Activated T-helper 1 cell treated with anti-CD3 and anti-CD28 coated beads, Interleukin-2, amount 50 U/mL, for 16 hours (primary cell): ENCODE measurements at places on chromosomes 4 and X.

DNA sequence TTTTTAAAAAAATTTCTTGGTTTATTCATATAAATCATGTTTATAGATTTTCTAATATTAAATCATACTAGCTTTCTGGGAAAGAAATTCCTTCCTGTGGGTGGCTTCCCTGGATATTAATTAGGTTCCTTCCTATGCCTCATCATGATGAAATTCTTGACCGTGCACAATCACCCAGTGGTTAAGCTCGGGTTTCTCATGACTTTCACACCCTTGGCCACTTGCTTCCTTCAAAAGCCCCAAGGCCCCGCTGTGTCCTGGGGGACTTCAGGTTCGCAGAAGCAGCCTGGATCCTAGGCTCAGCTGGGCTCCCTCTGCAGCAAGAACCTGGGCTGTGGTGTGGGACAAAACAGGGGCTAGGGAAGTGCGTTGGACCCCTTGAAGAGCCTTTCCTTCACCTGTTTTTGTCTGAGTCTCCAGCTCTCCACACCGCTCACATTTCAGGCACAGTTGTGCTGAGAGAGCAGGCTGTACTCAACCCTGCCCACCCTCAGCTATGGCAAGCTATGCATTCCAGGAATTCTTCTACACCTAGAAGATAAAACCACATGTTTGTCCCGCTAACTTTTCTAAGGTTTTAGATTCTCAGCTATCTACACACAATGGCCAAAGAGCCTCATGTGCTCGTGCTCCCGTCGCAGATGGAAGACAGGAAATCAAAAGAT is 48.9 kb upstream of the TMSB15B start:
- DNase-seq = no peak

GRCh38 chrX:150456466-150456865 is 93.3 kb downstream of the MAMLD1 start:
- no peak for DNase-seq

GRCh38 chrX:144946666-144947065 is 300.6 kb upstream of the SPANXN1 start:
- DNase-seq = no peak

GRCh38 chr4:153988492-153989363 is 199.8 kb upstream of the SFRP2 start:
- DNase-seq = no peak

DNA sequence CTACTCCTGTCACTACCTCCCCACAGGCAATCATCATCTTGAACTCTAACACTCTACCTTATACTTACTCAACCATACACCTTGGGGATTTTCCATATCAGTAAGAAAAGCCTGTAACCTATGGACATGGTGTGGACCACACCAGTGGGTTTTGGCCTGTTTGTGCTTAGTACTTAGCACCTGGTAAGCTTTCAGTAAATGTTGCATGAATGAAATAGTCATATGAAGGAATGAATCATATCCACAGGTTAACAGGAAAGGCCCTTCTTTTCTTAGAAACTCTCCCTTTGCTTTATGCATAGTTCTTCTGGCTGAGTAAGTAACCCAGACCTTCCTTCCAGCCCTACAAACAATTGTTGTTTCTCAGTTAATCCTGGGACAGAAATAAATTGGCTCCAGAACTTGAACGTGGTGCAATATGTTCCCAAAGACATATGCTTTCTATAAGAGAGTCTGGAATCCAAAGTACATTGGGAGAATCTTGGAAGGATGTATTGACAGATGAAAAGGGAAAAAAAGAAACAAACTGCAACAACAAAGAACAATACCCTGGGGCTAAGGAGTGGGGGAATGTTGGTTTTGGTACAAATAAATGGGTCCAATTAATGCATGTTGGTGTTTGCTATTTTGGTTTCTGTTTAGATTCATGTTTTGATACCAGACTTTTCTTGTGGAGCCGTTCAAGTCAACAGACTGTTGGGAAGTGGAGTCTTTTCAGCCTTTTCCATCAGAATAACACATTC is 27.8 kb downstream of the RASL11B start:
- DNase-seq = no peak

- DNase-seq = no peak
These were observed 371.2 kb downstream of the SH2D1A start for GRCh38 chrX:124717537-124717936.

GRCh38 chrX:137362583-137362982 is 203.3 kb upstream of the ZIC3 start:
- no peak for DNase-seq

GRCh38 chr4:140343303-140343702 is 30.1 kb upstream of the SCOC start:
- no peak for DNase-seq
